ENCODE measurements at places on chromosomes 2 and 18.

DNA sequence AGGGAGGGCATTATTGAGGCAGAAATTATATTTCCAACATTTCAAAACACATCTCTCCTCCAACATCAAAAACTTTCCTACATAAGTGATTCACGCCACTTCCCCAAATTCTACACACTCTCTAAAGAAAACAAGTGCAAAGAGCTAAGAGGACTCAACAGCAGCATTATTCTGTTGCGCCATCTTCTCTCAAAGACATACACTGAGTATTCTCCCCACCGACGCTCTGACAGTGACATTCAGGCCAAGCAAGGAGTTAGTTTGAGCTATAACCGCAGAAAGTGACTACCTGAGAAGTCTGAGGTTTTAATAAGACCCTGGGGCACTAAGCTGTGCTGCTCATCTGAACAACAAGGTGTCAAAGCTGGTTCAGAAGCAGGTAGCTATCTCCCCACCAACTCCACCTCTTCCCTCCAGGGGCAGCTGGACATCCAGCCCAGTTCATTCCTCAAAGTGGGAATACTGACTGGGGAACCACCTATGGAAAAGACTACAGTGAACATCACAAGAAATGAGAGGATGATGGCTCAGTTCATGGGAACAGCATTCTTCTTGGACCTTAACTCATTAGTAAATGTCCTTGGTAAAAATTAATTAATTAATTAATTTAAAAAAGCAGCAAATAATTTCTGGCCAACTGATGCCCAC, 309.5 kb upstream of the CCDC68 start:
- no peak for DNase-seq

GRCh38 chr18:47036298-47036874, 965 bp upstream of the ELOA2 start:
- no peak for DNase-seq

GRCh38 chr2:211085056-211085680, 528.8 kb downstream of the CPS1 start:
- DNase-seq, result no peak

DNA sequence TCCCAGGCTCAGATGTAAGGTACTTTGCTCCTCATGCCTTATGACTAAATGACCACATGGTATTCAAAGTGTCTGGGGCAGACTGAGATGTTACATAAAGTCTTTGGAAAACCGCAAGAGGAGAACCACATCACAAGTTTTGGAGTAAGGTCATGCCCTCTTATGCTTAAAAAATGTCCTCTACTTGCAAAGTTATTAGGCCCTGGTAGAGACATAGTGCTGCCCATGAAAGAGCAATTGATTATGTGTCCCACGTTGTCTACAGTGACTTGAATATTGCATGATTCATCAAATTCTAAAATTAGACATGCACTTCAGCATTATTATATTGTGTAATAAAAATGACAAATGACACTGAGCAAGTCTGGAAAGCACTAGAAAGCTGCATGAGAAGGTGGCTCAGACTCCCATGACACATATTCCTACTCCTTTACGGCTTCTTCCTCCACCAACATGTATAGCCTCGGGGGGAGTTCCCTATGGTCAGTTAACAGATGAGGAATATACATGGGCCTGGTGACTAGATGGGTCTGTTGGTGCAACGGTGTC, 602.6 kb upstream of the VRK2 start:
- no peak for DNase-seq

DNA sequence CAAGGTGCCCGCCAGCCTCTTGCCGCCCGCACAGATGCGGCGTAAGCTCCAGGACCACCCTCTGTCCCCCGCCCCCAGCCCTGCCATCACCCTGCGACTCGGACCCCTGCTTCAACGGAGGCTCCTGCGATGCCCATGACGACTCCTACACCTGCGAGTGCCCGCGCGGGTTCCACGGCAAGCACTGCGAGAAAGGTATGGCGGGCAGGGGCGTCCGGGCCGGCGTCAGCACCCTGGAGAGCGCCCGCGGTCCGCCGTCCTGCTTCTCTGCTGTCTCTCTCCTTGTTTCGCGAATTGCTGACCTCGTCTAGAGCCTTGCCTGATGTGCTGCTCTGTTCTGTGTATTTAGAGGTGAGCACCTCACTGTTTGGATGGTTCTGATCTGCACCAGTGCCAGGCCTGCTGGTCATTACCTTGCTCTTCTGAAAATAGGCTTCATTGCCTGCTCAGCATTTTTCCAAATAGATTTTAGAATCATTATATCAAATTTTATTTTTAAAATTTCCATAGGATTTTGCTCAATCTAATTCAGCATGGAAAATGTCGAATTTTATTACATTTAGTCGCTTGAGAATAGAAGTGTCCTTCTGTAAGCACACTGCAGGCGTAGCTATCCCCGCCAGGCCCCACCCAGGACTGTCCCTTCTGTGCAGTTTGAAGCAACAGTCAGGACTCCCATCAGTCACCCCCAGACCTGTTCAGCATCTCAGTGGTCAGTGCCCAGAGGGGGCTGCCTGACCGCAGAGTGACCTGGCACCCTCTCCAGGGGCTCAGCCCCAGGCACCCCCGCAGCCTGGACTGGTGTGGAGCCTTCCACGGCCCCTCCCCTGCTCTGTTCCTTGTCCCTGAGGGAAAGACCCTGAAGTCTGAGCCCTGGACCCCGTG, 51.6 kb downstream of the SNED1 start:
- DNase-seq, result no peak

- DNase-seq, result no peak
Measured at GRCh38 chr18:57422313-57422872, 12.8 kb upstream of the ONECUT2 start.
